COLO829 (cell line): ENCODE measurements at places on chromosomes 13 and 19.

DNA sequence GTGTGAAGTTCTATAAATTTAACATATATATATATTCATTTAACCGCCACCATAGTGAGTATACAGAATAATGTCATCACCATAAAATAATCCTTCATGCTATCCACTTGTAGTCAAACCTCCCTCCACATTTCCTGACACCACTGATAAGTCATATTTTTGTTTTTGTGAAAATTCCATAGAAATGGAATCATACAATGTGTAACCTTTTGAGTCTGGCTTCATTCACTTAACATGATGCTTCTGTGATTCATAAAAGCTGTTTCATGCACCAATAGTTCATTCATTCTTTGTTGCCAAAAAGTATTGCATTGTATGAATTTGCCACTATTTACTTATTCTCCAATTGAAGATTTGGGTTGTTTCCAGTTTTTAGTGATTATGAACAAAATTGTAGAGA, 497.5 kb upstream of the PCDH20 start:
- DNase-seq: no peak

DNA sequence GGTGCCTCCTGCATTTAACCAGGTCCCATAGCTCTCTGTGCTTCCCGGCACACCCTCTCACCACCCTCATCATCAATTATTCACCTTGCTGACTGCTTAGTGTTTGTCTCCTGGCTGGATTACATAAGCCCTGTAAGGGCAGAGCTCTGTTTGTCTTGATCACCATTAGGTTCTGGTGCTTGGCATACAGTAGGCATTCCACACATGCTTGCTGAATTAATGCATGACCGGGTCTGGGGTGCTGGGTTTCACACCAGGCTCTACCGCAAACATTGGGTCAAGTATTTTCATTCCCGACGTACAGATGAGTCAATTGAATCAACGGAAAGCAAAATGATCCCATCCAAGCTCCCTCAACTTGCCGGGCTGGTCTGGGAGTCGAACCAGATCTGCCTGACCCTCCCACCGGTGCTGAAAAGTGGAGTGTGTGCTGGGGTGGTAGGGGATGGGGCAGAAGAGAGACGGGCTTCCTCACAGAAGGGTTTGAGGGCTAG, 28.5 kb downstream of the VAV1 start:
- DNase-seq: no peak

- DNase-seq: no peak
These were observed 283.1 kb downstream of the MTUS2 start for GRCh38 chr13:29103065-29103800.

DNA sequence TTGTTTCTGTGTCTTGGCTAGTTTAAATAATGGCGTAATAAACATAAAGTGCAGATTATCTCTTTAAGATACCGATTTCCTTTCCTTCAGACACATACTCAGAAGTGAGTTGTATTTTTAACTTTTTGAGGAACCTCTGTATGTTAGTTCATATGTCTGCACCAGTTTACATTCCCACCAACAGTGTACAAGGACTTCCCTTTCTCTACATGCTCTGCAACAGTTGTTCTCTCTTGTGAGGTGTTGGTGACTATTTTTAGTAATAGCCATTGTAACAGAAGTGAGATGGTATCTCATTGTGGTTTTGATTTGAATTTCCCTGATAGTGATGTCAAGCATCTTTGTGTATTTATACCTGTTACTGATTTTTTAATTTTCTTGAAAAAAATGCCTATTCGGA, 418.6 kb downstream of the UQCRFS1 start:
- DNase-seq: no peak

DNA sequence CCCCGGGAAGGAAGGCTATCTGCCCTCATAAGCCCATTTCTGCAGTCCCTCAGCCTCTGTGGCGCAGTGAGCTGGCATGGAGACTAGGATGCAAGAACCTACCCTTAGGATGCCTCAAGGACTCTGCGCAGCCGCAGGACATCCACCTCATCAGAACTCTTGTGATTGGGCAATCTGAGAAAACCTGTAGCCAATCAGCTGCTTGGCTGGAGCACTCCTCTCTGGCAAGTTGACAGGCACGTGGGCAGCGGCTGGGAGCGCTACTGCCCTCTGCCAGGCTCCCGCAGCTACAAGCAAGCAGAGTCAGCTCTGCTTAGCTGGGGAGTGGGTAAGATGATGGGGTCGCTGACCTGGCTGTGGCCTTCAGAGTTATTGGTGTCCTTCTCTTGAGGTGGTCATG, 1.5 kb upstream of the ECSIT start:
- DNase-seq: peak; percentile 95

DNA sequence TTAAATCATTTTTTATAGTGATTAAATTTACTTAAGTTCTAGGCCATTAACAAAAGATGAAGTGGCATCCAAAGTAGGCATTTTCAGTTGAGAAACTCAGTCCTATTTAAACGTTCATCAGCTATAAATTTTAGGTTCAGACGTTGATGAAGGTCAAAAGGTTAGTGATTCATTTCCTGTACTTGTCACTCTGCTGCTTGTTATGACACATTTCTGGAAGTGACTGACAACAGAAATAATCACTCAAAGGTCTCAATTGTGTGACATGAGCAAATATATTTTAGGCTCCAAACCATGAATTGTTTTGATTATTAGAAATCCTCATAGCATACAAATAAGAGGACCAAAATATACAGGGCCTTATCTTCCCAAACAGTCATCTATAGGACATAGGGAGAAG, 10.3 kb upstream of the EDNRB start:
- DNase-seq: peak; percentile 73
